LNCaP clone FGC (cell line): ENCODE measurements at places on chromosomes 3 and 15.
A peak's percentile ranks its signal among the peaks of the same experiment; 100 is the strongest.

GRCh38 chr15:79381593-79381992, 50.5 kb upstream of the MINAR1 start:
- DNase-seq = no peak

DNA sequence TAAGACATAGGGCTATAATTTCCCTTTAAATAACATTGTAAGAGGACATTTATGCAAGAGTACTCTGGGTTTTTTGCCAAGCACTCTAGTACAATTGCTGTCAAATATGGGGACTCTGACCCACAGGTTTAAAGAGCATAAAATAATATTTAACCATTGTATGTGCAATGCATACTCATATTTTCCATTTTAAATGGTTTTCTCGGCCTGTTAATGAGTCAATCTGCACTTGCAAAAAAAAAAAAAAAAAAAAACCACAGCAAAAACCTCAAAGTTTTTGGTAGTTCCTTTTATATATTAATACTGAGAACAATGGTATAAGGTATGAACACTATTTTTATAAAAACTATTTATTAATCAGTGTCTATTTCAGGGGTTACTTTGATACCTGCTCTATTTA, 304.0 kb upstream of the CBLB start:
- DNase-seq = no peak

GRCh38 chr15:23038726-23039142, 635 bp downstream of the TUBGCP5 start:
- DNase-seq = no peak

- peak; percentile 46 for DNase-seq
Measured at GRCh38 chr3:14925729-14926591, 21.4 kb upstream of the NR2C2 start.

- no peak for DNase-seq
Measured at GRCh38 chr3:128311441-128311844, 155.2 kb downstream of the DNAJB8 start.

DNA sequence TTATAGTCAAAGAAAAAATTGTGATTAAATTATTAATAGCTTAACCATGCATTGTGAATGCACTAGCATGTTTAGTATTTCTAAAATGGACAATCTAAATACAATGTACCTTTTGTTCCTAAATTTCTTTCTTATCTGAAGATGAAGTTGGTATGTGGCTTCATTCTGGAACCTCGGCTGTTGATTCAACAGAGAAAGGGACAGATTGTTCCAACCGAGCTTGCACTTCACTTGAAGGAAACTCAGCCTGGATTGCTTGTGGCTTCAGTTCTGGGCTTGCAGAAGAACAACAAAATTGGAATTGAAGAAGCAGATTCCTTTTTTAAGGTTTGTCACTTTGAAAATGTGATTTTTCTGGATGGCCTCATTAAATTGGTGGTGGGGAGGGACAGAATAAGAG, 32.6 kb downstream of the HPS3 start:
- DNase-seq = no peak
